ENCODE measurements at places on chromosomes 12 and 14.

DNA sequence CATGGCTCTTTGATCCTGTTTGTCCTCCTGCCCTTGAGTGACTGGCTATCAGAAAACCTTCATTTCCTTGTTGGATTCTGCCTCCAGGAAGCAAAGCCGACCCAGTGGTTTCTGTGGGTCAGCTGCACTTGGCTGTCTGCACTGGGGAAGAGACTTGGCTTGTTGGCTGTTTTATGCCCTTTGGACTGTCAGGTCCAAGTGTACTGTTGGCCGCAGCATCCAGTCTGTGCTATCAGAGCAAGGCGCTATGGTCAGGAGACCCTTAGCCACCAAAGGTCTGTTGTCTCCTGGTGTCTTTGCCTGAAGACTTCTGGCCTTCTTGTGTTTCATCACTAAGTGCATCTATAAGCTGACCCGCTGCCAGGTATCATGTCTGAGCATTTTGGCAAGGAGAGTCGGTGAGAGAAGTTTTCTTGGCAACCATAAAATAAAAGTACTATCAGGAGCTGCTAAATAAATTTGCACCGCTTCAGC, 177.4 kb upstream of the HIF1A start:
- DNase-seq: no peak

DNA sequence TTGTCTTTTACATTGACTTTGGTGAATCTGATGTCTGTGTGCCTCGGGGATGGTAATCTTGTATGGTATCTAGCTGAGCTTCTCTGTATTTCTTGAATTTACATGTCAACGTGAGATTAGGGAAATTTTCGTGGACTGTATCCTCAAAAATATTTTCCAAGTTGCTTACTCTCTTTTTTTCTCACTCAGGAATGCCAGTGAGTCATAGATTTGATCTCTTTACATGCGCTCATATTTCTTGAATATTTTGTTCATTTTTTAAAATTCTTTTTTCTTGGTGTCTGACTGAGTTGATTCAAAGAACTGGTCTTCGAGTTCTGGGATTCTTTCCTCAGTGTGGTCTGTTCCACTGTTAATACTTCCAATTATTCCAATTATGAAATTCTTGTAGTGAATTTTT, 207.7 kb downstream of the RAD51B start:
- no peak for DNase-seq

DNA sequence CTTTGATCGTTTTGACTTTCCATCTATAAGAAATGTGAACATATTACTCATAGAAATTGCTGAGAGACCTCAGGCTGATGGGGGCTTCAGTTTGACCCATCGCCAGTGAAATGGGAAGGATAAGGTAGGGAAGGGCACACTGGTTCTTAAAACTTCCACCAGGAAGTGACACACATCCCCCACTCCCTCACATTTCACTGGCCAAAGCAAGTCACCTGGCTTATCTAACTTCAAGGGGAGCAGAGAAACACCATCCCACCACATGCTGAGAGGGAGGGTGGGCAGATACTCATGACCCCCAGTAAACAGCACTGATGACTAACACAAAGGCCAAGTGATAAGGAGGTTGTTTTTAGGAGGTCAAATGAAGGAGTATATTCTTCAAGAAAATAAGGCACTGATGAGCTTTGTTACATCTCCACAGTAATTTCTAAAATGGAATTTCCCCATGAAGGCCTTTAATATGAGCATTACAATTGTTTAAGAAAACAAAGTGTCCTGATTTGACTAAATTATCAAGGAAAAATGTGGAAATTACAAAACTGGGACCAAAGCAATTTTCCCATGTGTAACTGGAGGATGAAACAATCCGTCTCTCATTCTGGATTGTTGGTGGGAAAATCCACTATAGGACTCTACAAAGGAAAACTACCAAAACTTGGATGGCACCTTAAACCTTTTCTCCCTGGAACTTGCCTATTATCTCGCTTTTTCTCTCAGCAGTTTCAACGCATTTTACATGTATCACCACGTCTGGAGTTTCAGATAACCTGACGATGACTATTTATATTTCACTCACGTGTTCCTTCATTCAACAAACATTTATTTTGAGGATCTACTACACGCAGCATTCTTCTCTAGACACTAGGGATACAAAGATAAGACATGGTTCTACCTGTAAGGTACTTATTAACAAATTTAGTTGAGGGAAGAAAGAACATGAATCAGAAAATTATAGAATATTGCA, 91.8 kb upstream of the EEA1 start:
- DNase-seq: no peak

GRCh38 chr14:93410893-93411292, 19.8 kb upstream of the UNC79 start:
- no peak for DNase-seq

GRCh38 chr12:107612508-107612907, 73.1 kb upstream of the PWP1 start:
- DNase-seq: no peak

GRCh38 chr12:123744836-123745235, 17.3 kb upstream of the DNAH10 start:
- DNase-seq: no peak

- DNase-seq: no peak
Observed at GRCh38 chr12:38328306-38328895, 11.8 kb downstream of the ALG10B start.

Data from suprapubic skin (tissue), 4 donors.